ENCODE measurements at places on chromosomes 6 and 20.

DNA sequence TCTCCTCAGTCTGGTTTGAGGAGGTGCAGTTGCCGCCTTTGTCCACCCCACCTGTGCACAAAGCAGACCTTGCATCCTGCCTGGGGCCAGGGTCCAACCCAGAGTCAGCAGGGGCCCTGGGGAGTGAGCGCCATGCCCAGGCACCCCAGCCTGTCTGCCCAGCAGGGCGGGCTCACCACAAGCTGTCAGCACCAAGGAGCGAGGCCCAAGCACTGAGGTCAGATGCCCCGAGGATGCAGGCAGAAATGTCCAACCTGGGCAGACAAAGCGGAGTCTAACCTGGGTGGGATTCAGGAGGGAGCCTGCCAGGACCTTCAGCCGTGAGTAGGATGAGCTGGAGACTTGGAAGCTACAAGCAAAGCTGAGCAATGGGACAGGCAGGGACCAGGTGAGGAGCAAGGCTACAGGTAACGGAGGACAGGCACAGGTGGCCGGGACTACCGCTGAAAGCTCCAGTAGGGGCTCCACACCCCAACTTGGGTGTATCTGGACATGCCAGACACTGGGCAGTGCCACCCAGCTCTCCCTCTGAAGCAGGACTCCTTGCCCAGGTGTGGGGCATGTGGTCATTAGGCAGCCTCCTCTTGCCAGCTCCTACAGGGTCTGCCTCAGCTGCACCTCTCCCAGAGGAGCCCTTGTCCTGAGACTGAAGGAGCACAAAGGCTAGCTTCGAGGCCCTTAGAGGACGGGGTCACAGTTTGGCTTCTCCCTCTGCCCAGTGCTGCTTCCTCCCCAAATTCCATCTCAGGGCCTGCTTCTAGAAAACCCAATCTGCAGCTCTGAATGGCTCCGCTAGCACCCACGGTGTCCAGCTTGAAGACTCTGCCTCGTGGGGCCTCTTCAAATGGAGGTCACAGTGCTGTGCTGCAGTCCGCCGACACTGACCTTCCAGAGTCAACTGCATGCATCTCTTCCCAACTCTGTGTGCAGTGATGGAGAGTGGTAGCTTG lies 210.6 kb upstream of the CDYL start:
- DNase-seq = no peak

GRCh38 chr6:53326372-53327016 lies 22.3 kb downstream of the ELOVL5 start:
- no peak for DNase-seq

DNA sequence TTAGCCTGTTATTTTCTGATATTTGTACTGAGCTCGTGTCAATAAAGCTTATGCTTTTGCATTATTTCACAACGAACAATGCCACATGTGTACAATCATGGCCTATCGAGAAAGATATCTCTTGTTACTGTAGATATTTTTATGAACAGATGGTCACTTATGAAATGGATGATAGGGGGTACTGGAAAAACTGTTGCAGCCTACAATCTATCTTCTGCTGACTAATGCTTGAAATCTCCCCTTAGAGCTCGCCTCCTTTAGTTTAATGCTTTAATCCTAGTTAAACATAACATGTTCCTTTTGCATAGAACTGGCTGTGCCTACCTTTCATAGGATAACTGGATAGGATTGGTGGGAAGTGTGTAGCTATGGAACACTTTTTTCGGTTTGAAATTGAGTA lies 296.2 kb downstream of the FARS2 start:
- no peak for DNase-seq

DNA sequence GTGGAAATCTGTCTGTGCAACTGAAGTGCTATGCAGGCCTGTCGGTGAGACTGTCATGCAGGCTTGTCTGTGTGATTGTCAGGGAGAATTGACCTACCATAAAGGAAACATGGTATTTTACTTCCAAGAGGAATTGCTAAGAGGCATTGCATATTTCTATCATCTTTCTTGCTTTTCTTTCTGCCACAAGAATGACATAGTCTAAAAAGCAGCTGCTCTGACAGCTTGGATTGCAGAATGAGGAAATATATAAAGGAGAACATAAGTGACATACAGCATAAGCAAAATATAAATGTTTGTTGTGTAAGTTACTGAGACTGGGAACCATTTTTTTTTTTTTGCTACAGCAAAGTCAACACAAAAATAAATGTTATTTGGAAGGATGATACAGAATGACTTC lies 105.1 kb downstream of the MANEA start:
- DNase-seq = no peak

GRCh38 chr6:157216570-157216969 lies 106.7 kb downstream of the TMEM242 start:
- no peak for DNase-seq

DNA sequence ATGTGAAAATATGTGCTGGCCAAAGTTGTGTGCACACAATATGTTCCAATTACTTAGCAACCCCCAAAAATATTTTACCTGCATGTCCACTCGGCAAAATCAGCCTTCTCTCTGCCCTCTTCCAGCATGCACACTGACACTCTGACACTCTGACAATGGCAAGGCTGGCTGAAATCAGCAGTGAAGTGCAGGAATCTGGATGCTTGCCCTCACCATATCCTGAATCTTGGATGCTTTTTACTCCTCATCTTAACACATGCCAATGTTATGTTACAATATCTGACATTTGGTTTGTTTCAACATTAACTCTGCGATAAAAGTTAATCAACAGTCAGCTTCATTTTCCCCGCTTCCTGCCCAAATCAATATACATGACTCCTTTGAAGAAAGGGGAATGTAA lies 203.2 kb downstream of the COL9A1 start:
- DNase-seq = no peak

- DNase-seq = no peak
Measured at GRCh38 chr6:116018976-116019375, 41.7 kb downstream of the FRK start.

DNA sequence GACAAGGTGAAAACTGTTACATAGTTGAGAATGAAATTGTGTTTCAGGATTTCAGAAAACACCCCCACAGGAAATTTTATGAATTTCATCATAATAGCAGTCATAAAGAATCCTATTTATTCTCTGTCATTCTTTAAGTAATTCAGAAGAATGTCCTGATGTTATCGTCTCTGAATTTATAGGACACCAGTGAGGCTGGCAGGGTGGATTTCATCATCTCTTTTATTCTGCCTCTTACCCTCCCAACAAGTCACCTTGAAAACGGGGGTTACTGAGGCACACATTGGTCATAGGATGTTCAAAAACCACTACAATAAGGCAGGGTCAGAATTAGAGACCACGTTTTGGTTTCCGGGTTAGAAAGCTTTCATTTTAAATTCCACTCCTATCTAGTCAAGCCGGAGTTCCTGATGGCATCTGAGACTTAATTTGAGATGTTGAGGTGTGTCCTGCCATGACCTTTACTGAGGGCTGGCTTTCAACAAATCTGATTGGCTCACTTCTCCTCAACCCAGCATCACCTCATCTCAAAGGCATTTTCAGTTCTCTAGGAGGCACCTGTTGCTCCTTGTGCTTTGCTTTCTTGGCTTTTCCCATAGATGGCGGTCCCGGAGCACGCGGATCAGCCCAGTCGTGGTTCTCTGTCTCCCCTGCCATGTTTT lies 230.6 kb upstream of the SUPT3H start:
- DNase-seq = no peak

DNA sequence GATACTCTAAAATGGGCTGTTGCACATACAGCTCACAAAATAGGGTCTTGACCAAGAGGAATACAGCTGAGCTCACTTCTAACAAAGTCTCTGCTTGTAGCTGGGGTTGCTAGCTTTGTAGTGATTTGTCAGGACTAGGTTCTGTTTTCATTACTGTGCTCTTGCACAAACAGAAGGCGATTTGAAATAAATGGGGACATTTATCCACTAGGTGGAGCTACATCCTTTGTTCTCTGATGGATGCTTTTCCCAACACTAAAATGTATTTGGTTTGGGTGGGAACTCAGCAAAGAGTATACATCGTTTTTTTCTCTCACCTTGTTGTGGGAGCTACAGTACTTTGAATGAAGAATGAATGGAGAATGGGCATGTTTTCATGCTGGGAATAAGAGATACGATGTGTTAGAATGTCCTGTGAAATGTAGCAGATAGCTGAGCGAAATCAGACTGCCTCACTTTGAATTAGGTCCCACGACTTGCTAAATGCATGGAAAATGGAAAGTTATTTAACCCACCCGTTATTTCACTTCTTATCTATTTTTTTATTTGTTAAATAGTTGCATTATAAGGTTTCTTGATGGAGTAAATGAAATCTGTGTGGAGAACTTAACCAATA lies 494.7 kb upstream of the MAP3K7 start:
- no peak for DNase-seq

- DNase-seq = no peak
Measured at GRCh38 chr6:130600880-130601341, 226.3 kb upstream of the SMLR1 start.

DNA sequence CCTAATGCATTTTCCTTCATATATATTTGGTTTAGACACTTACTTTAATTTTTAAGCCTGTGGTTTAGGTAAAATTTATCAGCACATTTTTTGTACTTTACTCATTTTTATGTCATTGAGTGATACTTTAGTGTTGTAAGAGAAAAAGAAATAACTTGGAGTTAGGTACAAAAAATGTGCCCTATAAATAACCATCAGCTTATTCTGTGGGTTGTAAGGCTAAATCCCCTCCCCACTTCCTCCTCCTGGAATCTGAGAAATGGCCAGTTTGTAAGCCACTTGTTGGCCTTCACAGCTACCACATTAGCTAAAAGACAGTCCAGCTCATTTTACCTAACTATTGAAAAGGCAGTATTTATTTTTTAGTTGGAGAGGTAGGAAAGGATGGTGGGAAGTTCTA lies 576.3 kb downstream of the PKHD1 start:
- DNase-seq = no peak

DNA sequence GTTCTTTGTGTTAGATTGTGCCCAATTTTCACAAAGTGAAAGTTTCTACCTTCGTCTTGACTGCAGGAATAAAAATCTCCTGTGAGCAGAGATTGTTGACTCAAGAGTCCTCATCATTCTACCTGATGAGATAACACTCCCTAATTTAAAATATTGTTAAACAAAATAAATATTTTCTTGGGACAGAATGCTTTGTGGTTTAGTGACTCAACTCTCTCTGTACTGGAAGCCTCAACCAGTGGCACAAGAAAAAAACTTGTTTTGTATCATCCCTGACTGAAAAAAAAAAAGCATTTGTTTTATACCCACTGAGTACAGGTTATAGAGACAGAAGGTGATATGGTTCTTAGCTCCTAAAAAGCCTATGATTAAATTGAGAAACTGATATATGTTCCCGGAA lies 78.9 kb downstream of the CRYBG1 start:
- no peak for DNase-seq

DNA sequence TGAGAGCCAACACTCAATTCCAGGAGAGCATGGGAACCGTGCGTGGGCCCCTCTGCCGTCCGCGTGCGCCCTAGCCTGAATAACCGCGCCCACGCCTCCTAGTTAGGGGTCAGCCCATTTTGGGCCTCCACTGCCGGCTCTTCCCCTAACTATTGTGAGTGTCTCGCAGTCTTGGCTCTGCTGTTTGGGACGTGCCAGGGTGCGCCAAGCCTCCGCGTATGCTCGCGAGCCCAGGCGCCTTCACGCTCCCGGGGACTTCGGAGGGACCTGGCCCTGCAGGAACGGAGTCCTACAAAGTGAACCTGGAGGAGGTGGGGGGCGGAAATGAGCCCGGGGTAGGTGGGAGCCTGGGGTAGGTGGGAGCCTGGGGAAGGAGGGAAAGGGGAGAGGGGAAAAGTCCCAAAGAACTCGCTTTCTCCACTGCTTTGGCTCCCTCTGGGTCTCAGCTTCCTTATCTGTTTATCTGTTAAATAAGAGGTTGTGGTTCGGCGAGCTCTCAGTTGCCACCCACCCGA lies 873 bp upstream of the GCM2 start:
- DNase-seq = no peak

DNA sequence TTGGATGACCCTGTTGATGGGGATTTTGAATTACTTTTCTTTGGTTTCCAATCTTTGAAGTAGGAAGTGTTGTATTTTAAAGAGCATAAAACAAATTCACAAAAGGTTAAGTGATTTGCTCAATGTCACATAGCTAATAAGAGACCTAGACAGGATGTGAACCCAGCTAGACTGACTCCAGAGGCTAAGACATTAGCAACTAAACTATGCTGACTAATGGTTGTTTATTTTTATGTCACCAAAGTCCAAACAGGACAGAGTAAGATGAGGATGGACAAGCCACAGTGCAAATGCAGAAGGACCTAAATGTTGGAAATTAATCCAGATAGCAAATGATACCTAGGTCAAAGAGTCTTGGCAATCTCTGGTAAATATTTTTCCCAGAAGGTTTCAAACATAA lies 38.0 kb downstream of the OGFRL1 start:
- DNase-seq = no peak

- no peak for DNase-seq
Measured at GRCh38 chr20:44742304-44743079, 3.2 kb upstream of the KCNK15 start.

GRCh38 chr6:62035952-62036351 lies 250.1 kb downstream of the KHDRBS2 start:
- DNase-seq = no peak

DNA sequence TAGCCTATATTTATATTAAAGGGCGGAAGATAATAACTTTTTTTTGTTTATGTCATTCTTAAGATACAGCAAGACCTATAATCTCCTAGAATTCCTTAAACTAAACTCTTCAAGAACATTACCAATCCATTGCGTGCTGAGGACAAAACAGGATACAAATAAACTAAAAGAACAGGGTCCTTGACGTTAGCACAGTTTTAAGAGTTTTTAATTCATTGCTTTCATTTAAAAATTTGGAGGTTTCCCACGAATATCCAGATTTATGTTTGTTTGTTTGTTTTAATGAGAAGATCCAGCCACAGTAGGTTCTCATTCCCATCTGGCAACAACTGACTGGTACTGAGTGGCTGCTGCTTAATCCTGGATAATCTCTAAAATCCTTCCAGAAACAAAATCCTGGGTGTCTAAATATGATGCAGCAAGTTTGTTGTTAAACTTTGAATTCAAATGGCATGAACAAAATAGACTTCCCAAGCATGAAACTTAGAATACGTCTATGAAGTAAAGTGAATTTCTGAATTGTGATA lies 153.7 kb downstream of the HACE1 start:
- no peak for DNase-seq

- no peak for DNase-seq
Measured at GRCh38 chr6:11436508-11437096, 100.9 kb upstream of the TMEM170B start.

- no peak for DNase-seq
Measured at GRCh38 chr20:31984981-31985471, 17.1 kb downstream of the XKR7 start.

DNA sequence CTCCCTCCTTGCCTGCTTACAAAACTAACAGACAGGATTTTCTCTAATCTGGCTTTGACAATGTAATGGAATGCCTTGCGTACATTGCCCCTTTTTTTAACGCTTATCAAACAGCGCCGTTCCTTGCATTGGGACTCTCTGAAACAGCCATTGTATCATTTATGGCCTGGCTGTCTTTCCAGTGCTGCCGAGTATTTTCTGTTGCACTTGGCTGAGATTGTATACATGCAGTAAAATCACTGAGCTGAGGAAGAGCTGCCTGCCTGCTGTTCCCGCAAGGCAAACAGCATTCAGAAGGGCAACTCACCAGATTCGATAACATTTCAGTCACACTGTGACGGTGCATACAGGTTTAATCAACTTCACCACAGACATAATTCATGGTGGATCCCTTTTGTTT lies 106.0 kb downstream of the SH3BGRL2 start:
- no peak for DNase-seq

GRCh38 chr20:59786801-59787537 lies 146.5 kb downstream of the SYCP2 start:
- DNase-seq = no peak

Measured in activated gamma-delta T cell treated with anti-CD3 and anti-CD28 coated beads, Interleukin-2, amount 50 U/mL, for 16 hours (primary cell).